Osteocyte (in vitro differentiated cells): ENCODE measurements at places on chromosomes 6 and 20. TPM values are rescaled to one million over a fixed set of nuclear protein-coding genes. Genes with fewer than 3 reads are reported as not detected.

DNA sequence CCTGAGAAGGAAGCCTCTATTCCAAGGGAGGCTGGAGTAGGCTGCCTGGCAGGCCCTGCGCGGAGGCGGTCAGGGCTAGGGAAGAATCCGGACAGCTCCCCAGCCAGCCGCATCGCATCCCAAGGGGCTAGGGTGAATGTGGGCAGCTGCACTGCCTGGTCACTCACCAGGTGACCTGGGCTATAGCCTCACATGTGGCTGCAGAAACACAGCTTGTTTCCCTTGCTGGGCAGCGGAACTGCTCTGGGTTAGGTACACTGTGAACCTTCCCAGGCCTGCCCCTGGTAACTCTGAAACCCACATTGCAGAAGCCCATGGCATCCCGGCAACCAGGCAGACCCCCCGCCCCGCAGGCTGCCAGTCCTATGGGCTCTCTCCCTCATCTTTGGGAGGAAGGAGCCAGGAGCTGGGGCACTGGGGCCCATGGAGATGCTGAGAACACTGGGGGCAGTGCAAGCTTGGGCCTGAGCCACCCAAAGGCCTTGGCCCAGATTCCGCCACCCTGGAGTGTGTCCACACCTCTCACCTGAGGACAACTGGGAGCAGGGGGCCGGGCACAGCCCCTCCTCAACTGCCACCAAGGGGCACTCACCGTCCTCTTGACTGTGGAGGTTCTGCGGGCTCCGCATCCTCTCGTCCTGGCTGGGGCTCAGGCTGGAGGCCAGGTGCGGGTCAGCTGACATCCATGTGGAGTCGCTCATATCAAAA is 111.0 kb downstream of the NOL4L start:
- no peaks in the 10 kb centered on the region for H3K27me3 ChIP-seq
- peaks cover 66% of the 10 kb centered on the region for H3K4me1 ChIP-seq
- peaks cover 7% of the 10 kb centered on the region for H3K36me3 ChIP-seq
- H3K4me3 ChIP-seq: peak overlapping the region; percentile 48
- peak overlapping the region; percentile 91 for H3K27ac ChIP-seq

GRCh38 chr20:49568278-49569151 is 578 bp upstream of the PTGIS start:
- H3K36me3 ChIP-seq: peaks cover 7% of the 10 kb centered on the region
- H3K27me3 ChIP-seq: no peaks in the 10 kb centered on the region

DNA sequence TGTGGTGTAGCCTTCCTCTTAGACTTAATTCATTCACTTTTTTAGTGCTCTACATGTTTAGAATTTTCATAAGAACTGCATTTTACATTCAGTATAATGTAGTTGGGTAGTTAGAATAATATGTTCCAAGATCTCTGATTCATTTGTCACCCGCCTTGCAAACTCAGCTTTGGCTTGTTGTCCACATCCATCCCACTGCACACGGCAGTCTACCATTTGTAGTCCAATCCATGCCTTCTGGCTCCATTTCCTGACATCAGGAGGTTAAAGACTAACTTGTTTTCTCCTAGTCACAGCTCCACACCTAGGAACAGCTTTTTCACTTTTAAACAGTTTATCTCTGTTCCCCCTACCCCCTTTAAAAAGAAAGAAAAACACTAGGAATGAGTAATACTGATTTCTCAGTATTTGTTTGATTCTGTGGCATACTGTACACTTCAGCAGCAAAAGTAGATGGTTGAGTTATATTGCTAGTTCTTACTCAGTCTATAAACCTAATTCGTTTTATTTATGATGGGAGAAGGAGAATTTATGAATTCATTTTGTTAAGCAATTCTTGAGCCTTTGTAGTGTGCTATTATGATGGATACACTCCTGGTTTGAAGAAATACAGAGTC is 180.9 kb downstream of the ARID1B start:
- H3K4me1 ChIP-seq: peaks cover 40% of the 10 kb centered on the region
- no peaks in the 10 kb centered on the region for H3K27me3 ChIP-seq
- no peaks in the 10 kb centered on the region for H3K36me3 ChIP-seq
- no peak for DNase-seq
- H3K4me3 ChIP-seq: no peak overlapping the region

Gene NR2E1
- total RNA-seq: not detected in 2 replicates

DNA sequence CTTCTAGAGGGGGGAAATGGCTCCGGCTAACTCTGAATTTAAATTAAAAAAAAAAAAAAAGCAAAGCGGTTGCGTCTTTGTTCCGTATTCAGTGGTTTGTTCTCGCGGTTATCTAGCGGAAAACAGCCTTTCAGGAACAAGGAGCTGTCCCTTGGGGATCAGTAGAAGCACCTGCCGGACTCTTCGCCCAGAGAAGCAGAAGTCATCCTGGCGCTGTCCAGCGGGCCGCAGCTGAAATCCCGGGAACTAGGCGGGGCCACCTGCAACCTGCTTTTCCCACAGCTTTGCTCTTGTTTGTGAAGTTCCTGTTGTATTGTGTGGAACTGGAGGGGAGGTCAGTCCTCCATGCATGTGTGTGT is 43.9 kb upstream of the GJE1 start:
- no peak for DNase-seq
- H3K4me1 ChIP-seq: no peaks in the 10 kb centered on the region
- H3K4me3 ChIP-seq: no peak overlapping the region
- peaks cover 17% of the 10 kb centered on the region for H3K27me3 ChIP-seq
- H3K27ac ChIP-seq: no peak overlapping the region

DNA sequence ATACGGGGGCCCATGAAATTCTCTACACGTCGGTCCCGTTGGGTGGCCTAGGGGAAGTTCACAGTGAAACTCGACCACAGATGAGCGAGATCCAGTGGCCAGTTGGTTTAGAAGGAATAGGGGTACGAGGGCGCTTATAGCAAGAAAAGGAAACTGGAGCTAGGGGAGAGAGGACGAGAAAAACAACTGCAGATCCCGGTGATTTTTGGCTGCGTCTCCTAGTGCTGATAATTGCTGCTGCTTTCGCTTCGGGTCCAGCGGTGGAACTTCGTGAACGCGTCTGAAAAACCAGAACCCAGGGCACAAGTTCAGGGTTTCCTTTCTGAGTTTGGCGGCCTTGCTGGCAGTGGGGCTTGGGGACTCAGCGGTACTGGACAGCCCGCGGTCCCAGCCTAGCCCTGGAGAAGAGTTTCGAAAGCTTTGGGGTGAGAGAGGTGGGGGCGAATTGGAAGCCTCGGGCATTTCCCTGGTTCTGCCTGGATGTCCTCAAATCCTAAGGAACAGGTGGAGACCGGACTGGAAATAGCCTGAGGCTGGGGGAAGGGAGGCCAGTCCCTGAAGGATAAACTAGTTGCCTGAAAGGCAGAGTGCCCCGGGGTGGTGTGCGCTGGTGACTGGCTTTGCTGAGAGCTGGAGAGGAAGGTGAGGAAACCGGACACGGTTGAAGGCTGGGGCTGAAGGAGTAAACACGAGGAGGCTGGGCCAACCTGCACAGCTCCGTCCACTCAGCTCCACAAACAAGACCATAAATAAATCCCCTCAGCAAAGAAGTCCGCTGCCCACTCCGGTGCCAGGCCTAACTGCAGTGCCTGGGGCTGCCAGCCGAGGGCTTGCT is 793 bp downstream of the GMPR start:
- peaks cover 52% of the 10 kb centered on the region for H3K4me1 ChIP-seq
- peak overlapping the region; percentile 77 for H3K4me3 ChIP-seq
- no peaks in the 10 kb centered on the region for H3K27me3 ChIP-seq

Gene ADGRF4
- not detected in 2 replicates for total RNA-seq

DNA sequence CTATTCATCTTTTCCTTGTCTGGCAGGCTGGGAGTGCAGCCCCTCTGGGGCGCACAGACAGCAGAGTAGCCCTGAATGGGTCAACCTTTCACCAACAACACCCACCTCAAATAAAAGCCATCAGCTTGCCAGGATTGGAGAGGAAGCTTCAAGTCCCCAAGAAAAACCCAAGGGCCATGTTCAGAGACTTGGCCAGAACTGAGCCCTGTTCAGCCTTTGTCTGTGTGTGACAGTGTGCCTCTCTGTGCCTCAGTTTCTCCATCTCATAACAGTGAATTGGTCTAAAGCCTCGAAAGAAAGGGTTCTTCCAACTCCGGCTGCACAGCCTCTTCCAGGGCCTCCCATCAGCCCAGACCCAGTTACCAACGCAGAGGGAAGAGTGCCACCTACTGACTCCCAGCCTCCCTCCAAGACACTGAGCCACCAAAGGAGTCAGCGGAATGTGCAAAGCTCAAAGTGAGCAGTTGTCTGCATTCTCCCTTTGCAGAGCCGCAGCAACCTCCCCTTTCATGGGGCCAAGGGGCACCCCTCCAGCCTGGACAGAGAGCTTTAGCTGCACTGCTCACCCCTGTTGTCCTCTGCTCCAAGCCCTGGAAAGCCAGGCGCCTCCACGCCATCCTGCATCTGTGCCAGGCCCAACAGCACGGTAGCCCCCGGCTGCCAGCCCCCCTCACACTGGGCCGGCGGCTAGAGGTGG is 82.7 kb upstream of the TOP1 start:
- no peak overlapping the region for H3K27ac ChIP-seq
- DNase-seq: no peak
- H3K36me3 ChIP-seq: no peaks in the 10 kb centered on the region
- H3K4me1 ChIP-seq: no peaks in the 10 kb centered on the region

- no peak overlapping the region for H3K27ac ChIP-seq
- no peaks in the 10 kb centered on the region for H3K36me3 ChIP-seq
- no peak for DNase-seq
- peaks cover 16% of the 10 kb centered on the region for H3K4me1 ChIP-seq
- no peaks in the 10 kb centered on the region for H3K27me3 ChIP-seq
Measured at GRCh38 chr6:5121956-5122355, 36.8 kb downstream of the PPP1R3G start.

DNA sequence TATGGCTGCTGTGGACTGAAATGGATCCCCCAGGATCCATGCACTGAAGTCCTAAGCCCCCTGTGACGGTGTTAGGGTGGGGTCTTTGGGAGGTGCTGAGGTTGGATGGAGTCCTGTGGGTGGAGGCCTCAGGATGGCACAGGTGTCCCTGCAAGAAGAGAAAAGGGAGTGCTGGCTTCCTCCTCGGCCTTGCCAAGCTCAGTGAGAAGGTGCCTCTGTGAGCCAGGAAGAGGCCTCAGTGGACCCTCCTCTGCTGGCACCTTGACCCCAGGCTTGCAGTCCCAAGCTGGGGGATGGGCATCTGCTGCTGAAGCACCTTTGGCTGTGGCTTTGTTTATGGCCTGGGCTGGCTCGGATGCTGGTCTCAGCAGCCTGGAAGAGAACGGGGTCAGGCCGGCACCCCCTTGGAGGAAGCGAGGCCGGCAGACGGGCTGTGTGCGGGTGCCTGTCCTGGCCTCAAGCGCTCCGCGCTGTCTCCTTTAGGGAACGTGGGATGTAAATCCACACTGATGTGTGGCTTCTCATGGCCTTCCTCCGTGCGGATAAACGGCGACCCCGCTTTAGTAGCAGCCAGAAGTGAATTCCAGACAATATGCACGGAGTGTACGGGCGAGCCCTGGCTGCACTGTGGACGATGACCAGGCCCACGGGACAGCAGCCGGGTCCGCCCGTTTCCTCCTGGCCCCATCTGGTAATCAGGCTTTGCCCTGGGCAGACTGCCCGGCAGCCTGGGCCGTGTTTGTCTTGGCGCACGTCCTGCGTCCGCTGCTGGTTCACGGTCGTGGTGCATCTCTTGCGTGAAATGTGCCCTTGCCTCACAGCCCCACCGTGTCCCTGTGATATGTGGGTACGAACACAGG is 182.6 kb downstream of the ERMARD start:
- no peak overlapping the region for H3K4me3 ChIP-seq
- DNase-seq: peak; percentile 82
- no peaks in the 10 kb centered on the region for H3K4me1 ChIP-seq
- H3K36me3 ChIP-seq: no peaks in the 10 kb centered on the region
- no peak overlapping the region for H3K27ac ChIP-seq
- no peaks in the 10 kb centered on the region for H3K27me3 ChIP-seq

DNA sequence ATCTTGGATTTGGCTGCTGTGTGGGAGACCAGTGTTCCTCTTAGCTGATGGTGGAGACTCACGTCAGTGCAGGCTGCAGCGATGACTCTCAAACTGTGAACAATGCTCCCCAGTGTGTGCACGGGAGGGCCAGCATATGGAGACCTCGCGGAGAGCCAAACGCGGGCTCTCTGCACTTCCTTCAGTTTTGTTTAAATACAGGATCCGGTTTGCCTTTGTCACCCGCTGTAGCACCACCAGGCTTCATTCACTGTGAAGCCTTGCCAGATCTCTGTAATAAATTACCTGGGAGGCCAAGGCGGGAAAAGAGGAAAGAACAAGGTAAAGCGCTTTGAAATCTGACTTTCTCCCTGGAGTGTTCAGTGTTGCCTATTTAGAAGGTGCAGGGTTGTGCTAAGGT is 30.7 kb upstream of the TMEM14A start:
- H3K27ac ChIP-seq: no peak overlapping the region
- H3K4me1 ChIP-seq: peaks cover 9% of the 10 kb centered on the region
- no peak for DNase-seq

DNA sequence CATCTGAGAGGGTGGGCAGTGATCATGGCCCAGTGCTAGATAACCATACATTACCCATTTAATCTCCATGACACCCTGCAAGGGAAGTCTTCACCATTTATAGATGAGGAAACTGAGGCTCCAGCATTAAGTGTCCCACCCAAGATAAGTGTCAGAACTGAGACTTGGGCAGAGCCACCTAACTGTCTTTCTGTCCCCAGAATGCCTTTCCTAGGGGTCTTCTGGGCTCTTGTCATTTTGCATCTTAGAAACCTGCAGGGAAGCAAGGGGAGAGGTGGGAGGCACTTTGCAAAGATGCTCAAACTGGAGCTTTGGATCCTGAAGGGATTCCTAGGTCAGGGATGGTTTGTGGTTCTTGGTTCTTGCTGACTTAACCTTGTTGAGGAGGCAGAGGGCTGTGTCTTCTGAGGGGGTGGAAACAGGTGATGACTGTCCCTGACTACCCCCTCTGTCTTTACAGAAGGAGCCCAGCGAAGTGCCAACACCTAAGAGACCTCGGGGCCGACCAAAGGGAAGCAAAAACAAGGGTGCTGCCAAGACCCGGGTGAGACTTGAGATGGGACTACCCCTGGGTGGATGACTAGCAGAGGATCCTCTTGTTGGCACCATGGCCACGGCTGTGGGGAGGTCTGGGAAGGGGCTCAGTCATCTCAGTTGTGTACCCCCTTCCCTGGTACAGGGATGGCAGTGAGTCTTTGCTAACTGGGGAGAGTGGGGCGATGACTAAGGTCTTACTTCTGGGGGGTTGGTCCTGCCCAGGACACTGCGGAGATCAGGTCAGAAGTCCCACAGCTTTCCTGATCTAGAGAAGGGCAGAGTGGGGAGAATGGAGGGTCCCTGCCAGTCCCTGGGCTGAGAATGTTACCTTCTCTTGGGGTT is 5.8 kb downstream of the HMGA1 start:
- H3K27me3 ChIP-seq: no peaks in the 10 kb centered on the region
- peaks cover 7% of the 10 kb centered on the region for H3K36me3 ChIP-seq
- DNase-seq: no peak
- peak overlapping the region; percentile 81 for H3K27ac ChIP-seq
- peaks cover 54% of the 10 kb centered on the region for H3K4me1 ChIP-seq
- H3K4me3 ChIP-seq: no peak overlapping the region

Gene KIF13A
- 47.5 and 51.0 TPM in 2 replicates for total RNA-seq

- DNase-seq: peak; percentile 92
- H3K36me3 ChIP-seq: no peaks in the 10 kb centered on the region
- H3K27me3 ChIP-seq: peaks cover 9% of the 10 kb centered on the region
Measured at GRCh38 chr6:50816115-50816675, 2.5 kb upstream of the TFAP2B start.

- peaks cover 31% of the 10 kb centered on the region for H3K4me1 ChIP-seq
- no peak overlapping the region for H3K4me3 ChIP-seq
- DNase-seq: no peak
- H3K27ac ChIP-seq: peak overlapping the region; percentile 23
Measured at GRCh38 chr6:54291146-54291545, 17.1 kb upstream of the TINAG start.

Gene OLIG3
- total RNA-seq: not detected in 2 replicates
